Activated CD4-positive, alpha-beta T cell treated with anti-CD3 and anti-CD28 coated beads, Interleukin-2, amount 10 ng/mL, durations not matched to agents 7 days and 5 days (primary cell): ENCODE measurements at places on chromosomes 11 and 22. TPM values are rescaled to one million over a fixed set of nuclear protein-coding genes. Genes with fewer than 3 reads are reported as not detected.

GRCh38 chr11:17102462-17102861, 25.0 kb upstream of the RPS13 start:
- DNase-seq, result no peak

DNA sequence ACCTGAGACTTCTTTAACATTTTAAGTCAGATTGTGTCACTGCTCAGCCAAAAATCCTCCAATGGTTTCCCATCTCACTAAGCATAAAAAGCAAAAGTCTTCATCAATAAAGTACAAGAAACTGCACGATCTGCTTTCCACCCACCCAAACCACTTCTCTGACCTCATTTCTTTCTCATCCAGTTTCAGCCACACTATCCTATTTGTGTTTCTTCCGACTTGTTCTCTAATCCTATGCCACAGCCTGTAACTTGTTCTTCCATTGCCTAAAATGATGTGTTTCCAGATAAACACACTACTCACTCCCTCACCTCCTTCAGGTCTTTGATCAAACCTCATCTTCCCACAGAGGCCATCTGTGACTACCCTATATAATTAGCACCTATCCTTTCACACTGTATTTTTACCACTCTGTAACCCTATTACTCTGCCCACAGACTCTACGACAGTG, 28.4 kb downstream of the ARHGAP32 start:
- no peak for DNase-seq

DNA sequence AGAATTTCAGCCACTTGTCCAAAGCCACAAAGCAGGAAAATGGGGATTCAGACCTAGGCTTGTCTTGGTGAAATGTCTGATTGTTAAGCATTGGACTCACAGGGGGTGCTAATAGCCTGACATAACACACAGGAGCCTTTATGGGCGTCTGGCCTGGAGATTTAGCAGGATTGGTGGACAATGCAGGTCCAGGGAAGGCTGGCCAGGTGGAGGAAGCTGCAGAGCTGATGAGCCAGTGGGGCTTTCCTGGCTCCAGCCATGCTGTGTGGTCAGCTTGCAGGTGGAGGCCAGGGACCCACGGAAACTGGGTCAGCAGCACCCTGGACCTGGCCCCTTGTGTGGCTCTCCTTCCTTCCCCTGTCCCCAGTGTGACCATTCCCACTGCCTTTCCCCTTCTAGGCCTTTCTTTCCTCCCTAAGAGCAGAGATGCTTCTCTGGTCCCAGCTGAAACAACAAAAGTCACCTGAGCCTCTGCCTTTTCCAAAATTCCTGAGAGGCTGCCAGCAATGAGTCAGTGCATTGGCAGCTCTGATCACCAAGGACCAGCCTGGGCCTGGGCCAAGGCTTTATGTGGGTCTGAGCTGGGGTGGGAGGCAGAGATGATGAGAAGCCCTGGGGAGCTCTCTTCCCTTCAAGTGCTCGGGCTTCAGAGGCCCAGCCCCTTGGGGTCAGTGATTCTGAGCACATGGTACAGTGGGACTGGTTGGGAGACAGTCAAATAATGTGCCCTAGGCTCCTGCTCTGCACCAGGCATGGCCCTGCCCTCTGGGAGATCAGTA, 85.2 kb downstream of the CCDC81 start:
- DNase-seq, result no peak

DNA sequence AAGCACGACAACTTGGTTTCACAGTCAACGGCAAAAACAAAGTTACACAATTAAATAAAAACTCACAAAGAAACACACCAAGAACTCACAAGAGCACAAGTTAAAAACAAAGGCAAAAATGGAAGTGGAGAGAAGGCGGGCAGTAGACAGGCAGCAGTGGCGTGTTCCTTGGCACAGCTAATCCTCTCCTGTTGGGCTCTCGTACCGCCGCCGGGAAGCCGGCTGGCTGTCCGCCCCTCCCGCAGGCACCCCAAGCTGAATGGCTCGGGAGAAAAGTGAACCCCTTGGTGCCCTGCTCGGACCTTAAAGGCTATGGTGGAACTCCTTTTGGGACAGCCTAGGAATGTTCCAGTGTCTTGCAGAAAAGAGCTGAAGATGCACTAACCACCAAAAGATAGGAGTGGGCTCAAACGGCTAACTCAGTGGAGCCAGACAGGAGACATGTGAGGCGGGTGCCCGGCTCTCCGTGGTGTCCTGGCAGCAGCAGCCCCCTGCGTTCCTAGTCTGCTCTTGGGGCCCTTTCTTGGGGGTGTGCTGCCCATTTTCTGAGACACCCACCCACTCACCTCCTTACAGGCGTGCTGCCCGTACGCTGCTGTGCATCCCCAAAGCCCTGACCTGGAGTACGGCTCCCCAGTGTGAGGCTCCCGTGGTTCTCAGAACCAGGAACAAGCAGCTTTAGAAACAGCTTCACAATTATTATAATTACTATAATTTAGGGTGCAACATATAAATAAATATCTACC, 86.1 kb upstream of the BID start:
- no peak for DNase-seq

DNA sequence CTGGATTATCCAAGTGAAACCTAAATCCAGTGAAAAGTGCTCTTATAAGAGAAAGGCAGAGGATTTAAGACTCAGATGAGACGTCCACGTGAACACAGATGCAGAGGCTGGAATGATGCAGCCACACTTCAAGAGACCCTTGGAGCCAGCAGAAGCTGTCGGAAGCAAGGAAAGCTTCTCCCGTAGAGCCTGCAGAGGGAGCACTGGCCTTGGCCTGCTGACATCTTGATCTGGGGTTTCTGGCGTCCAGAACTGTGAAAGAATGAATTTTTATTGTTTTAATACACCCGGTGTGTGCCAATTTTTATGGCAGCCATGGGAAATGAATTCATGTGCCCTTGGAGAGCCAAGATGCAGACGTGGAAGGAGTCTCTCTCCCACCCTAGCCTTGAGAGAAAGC, 407.0 kb upstream of the B3GAT1 start:
- no peak for DNase-seq

The MMP20 gene
- not detected for total RNA-seq

- no peak for DNase-seq
Measured at GRCh38 chr11:73404048-73404447, 27.8 kb downstream of the RELT start.

DNA sequence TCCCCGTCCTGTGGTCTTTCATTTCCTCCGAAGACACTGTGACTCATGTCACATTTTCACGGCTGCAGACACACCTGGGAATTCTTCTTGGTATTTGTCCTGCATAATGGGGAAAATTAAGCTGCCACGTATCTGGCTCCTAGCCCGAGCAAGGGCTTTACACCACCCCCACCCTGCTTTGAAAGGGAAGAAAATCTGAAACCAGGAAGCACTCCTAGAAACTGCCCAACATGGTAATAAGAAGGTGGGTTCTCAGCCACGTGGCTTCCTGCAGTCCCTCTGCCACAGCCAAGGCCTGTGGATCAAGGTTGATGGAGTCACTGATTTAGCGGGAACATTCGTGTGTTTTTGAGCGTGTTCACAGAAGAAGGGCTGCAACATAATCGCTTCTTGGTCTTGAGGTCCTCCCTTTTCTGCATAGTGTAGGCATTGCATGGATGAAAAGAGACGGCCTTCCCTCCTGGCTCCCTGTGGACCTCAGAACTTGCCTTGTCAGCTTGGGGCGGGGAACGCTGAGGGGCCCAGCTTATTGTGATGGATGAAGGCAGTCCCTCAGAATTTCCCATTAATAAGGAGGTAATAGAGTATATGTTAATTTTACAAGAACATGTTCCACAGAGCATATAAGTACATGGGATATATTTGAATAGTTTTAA, 292.0 kb downstream of the NTM start:
- DNase-seq, result no peak

DNA sequence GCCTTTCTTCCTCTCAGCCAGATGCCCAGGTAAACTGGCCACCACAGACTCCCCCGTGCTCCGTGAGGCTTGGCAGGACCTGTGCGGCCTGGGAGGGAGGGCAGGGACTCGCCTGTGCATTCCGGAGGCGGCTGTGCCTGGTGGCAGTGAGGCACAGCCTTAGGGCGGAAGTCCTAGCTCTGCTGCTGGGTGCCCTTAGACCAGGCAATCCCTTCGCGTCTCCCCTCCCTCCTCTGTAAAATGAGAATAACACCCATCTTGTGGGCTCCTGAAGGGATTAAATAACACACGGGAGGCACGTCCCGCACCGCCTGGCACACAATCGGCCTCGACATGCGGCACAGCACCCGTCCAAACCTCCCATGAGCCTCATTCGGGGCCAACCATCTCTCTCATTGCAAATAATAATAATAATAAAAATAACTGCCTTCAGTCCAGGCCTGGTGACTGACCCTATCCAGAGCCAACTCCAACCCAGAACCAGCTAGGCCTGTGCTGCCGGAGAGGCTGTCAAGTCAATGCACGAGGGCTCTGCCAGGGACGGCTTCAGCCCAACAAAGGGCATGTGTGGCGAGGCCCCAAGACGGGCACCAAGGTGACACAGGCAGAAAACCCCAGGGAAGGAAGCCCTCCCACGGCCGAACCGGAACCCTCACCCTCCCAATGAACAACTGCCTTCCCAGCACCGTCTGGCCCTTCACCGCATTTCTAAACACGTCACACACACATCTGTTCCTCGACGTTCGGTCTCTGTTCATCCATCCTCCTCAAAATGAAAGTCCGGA, 8.2 kb downstream of the LTO1 start:
- no peak for DNase-seq

The FAM180B gene
- total RNA-seq, result 0.25 TPM

The SMTNL1 gene
- not detected for total RNA-seq

The TSKU gene
- 0.99 TPM for total RNA-seq

DNA sequence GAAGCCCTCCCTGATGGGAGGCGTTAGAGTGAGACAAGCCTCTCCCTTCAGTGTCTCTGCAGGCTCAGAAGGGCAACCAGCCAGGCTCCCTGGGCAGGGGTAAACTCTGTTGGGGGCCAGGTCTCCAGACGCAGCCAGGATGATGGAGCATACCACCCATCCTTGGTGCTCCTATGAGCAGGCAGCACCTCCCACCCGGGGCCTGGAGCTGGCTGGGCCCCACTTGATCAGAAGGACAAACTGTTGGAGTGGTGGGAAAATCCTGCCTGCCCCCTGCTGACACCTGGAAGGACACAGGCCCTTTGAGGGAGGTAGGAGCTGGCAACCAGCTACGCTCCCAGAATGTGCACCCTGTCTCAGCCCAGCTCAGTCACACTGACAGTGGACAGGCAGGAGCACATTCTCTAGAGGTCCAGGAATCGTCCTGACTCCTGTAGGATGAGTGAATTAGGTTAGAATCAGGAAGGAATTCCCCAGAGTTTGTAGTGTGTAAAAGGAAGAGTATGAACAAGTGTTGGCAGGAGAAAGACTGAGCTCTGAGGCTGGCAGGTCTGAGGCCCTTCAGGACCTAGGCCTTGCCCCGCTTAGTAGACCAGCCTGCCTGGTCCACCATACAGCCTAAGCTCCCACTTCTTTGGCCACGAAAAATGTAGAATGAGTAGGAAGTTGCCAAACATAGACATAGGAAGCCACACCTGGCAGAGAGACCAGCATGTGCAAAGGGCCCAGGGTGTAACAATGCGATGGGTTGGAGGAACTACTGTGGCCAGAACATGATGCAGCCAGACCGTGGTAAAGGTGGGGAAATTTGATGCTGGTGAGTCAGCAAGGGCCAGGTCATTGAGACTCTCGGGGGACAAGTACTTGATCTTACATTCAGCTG, 19.1 kb downstream of the ARHGEF17 start:
- no peak for DNase-seq

DNA sequence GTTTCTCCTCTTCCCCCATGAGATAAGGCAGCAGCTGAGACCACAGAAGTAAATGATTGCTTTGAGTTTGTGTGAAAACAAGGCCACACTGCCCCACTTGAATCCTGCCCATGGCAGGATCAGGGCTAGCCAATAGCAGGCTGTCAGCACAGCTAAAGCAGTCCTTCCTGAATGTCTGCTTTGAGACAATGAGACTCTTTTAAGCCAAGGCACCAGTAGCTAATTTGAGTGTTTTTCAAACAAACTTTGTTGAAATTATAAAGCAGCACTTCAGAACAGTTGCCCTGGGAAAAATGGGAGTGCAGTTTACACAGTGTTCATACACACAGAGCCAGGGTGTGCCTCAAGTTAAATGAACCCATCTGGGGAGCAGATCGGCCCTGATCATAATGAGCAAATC, 103.5 kb upstream of the OR5AK2 start:
- DNase-seq, result no peak

The ART5 gene
- not detected for total RNA-seq

The NPAS4 gene
- total RNA-seq, result 0.27 TPM

The OR52K2 gene
- total RNA-seq, result not detected

The CHADL gene
- total RNA-seq, result 0.35 TPM

DNA sequence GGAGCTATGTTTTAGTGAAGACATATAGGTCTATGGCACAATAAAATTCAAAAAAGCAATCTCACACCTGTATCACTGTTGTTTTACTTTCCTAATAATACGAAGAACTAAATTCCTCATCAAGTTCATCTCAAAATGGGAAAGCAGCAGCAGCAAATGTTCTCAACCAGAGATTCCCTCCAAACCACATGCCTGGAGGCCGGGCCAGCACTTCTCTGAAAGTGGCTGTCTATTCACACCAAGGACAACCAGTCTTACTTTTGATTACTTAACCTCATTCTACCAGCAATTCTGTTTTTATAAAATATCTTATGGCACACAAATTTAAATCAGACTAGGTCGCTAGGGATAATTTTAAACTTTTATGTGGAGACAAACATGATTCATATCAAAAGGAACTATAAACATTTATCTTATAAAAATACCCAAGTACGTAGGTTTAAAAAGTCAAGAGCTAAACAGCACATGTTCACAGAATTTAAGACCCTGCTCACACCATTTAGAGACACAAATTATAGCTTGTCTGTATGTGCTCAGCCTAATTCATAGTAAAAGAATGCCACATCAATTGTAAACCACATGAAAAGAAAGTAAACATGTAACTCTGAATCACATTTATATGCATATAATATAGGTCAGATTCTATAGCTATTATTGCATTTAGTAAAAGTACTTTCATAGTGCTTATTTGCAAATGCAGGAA, 46.1 kb downstream of the RRAS2 start:
- DNase-seq, result no peak

The TRIM66 gene
- 22.8 TPM for total RNA-seq

The SPI1 gene
- total RNA-seq, result not detected

GRCh38 chr11:125626288-125626950, 1.5 kb downstream of the CHEK1 start:
- DNase-seq, result peak; percentile 57

GRCh38 chr11:119784421-119784820, 55.4 kb upstream of the NECTIN1 start:
- DNase-seq, result no peak

- no peak for DNase-seq
Measured at GRCh38 chr11:11119917-11120316, 233.1 kb downstream of the CSNK2A3 start.

GRCh38 chr11:65493367-65494176, 5.3 kb upstream of the MALAT1 start:
- no peak for DNase-seq

GRCh38 chr11:58286249-58286648, 18.2 kb upstream of the OR10W1 start:
- peak; percentile 8 for DNase-seq

GRCh38 chr11:96506953-96507354, 117.1 kb downstream of the JRKL start:
- DNase-seq, result no peak

The ZFP91 gene
- total RNA-seq, result 48.8 TPM

GRCh38 chr22:35319244-35319985, 19.7 kb downstream of the TOM1 start:
- DNase-seq, result no peak

- no peak for DNase-seq
Measured at GRCh38 chr22:26453812-26454500, 24.9 kb downstream of the ASPHD2 start.
